ENCODE measurements at places on chromosomes 2 and 18. TPM values are rescaled to one million over a fixed set of nuclear protein-coding genes. Genes with fewer than 3 reads are reported as not detected.

DNA sequence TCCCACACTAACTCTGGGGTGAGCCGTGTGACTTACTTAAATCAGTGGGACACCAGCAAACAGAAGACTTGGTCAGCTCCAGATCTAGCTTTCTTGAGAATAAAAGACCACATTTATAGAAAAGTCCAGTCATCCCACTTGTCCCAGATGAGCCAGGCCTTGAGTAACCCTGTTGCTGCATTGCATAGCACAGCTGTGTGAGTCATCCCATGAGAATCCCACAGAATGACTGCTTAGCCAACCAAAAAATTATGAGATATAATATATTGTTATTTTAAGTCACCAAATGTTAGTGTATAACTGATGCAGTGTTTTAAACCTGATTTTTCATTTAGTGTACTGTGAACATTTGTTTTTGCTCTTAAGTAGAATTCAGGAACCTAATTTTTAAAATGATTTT, 94.2 kb upstream of the FSHR start:
- no peak for DNase-seq

GRCh38 chr2:151560289-151560688, 150.6 kb downstream of the RIF1 start:
- no peak for DNase-seq

DNA sequence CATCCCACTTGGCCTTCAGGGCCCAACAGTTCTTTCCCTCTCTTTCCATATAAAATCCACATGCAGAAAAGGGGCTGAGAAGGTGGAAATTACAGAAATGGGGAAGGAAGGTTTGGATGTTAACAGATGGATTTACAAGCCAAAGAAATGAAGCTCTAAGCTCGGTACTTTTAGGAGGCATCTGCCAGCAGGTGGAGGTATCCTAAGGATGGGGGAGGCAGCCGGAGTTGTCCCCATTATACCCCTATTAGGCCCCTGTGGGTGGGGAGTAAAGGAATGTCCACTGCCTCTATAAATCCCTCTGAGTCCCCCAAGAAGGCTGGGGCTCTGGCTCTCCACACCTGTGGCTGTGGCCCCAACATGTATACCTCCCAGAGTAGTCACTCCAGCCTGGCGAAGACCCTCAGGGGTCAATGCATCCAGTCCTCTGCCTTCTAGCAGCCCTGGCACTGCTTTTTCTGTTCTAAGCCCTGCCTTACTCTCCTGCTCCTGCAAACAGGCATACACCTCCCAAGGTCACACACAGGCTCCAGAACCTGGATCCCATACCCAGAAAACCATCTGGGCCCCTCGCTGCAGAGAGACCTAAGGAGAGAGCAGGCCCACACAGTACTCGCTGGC, 1.2 kb downstream of the FBXO41 start:
- no peak for DNase-seq

- DNase-seq: no peak
These were observed 127.4 kb downstream of the ARHGEF4 start for GRCh38 chr2:130963849-130964793.

DNA sequence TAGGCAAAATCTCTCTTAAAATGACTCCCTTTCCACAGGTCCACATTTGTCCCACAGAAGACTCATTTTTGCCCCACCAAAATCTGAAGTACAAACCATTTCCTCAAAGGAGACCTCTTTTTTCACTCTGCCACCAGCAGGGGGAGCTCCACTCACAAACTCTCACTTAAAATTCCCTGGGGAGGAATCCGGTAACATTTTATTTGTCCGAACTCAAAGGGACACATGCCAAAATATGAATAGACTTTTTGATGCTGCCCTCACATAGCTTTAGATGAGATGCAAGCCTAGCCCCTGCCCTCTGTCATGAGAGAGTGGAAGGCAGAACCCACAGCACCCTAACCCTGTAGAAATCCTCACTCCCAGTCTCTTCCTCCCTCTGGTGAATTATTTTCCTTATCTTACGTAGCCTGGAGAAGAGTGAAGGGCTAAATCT, 57.1 kb downstream of the RMDN2 start:
- DNase-seq: peak; percentile 67

- no peak for DNase-seq
These were observed 58.1 kb downstream of the CLASP1 start for GRCh38 chr2:121591199-121591598.

GRCh38 chr2:75558786-75559679, 1.7 kb downstream of the EVA1A start:
- no peak for DNase-seq

GRCh38 chr2:173940208-173941020, 24.8 kb downstream of the SP3 start:
- no peak for DNase-seq

DNA sequence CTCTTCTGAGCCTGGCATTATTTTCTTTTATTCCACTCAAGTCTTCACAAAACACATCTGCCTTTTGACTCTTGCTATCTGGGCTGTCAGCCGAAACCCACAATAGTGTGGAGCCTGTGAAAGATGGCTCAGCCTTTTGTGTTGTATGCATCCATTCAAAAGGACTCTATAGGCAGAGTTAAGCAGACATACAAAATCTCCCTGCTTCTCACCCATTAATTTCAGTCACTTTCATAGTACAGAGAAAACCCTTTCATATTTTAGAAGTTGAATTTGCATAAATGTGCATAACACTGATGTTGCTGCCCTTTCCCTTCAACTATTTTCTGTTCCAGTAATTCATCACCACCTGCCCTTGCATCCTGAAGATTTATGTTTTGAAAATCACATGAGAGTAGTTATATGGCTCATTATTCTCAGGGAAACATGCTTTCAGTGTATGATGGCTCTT, 154.6 kb downstream of the EVA1A start:
- no peak for DNase-seq

DNA sequence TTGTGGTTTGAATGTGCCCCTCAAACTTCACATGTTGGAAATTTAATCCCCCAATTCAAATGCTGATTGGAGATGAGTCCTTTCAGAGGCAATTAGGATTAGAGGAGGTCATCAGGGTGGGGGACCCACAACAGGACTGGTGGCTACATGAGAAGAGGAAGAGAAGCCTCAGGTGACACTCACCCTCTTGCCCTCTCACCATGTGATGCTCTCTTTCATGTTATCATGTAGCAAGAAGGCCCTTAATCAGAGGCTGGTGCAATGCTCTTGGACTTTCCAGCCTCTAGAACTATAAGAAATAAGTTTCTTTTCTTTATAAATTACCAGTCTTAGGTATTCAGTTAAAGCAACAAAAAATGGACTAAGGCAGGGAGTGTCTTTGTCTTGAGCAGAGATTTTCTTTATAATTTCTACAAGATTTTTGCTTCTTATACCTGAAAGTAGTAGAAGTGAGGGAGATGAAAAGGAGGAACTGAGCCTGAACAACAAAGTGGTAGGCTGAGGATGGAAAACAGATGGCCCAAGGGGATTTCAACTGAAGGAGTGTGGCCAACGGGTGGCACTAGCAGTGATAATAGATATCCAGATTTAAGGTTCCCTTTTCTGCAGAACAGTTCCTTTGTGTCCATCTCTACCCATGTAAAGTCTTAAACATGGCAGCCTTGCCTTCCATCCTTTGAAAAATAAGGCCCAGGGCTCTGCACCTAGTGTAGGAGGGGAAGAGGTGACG, 49.2 kb upstream of the TGIF1 start:
- no peak for DNase-seq

- no peak for DNase-seq
These were observed 71.7 kb downstream of the IKZF2 start for GRCh38 chr2:213079756-213080155.

DNA sequence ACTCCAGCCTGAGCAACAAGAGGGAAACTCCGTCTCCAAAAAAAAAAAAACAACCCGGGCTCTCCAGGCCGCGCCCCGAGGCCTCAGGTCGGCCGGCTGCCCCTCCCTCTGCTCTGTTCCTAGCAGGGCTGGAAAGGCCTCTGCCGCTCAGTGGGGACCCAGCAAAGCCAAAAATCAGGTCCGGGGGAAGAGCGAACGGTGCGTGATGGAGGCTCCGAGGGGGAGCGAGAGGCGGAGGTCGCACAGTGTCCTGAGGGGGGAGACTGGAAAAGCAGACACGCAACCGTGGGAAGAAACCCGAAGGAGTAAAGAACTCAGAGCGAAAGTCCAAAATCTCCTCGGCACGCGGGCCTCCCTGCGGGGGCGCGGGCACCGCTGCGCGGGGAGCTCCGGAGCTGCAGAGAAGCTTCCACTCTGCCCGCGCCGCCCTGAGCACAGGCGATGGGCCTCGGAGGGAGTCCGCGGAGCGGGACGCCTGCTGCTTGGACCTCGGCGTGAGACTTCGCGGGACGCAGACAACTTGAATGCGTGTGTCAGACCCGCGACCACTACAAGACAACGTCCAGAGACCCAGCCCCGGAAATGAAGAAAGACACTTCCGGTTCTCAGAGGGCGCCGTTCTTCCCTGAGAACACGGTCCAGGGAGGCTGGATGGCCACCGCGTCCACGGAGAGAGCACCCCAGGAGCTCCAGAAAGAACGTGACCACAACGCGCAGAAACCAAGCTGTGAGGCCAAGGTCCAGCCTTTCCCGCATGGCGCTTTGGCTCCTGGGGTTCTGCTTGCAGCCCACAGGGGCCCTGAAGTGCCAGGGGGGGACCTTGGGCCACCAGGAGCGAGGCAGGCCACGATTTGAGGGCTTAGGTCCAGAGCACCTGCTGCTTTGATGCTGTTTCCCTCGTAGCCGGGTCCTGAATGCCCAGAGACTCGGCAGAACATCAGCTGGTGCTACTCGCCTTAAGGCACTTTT, 219.8 kb downstream of the DPP10 start:
- DNase-seq: peak; percentile 33

DNA sequence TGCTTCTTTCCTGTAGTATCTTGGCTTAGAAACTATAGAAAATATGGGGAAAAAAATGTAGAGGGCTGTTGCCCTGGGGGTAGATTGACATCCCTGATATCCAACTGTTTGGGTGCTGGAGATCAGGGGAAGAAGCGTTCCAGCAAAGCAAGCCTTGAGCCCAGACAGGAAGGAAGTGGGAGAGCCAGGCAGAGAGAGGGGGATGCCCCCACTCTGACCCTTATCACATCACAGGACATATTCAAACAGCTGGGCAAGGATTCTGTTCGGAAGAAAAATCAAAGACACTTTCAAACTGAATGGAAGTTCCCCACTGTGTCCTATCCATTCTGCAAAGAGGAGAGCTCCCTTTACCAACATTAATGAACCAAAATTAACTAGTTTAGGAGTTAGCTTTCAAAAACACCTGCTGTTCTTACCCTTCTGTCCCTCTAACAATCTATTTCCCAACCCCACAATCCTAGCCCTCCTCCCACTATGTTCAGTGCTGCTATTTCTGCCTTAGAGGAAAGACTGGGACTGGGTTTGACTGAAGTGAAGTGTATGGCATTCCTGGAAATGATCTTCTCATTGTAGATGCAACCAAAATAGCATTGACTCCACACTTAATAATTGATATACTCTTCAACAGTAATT, 16.9 kb upstream of the KCNG3 start:
- no peak for DNase-seq

DNA sequence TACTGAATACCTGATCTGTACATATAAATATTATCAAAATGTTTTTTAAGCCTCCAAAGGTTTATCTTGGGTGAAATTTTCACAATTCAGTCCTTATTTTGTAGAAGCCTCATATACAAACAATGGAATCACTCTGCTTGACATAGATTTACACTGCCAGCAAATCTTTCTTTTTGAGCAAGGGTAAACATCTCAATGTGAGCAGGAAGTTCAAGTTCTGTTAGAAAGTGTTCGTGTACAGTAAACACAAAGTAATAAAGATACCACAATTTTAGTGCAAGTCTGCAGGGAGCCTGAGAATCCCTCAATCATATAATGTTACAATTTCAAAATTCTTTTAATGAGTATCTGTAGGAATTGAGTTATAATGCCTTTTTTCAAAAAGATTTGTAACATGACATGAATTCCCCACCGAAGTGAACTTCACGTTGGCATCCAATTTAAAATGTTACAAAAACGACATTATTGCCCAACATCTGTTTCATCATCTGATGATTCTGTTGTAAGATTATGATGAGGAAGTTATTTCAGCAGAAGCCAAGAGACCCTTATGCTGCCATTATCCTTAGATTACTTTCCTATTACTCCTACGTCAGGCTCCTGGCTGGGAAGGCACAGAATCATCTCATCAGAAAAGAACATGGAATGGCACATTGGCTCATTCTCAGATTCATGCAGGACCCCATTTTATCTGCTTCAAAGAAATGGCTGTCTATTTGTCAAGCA, 283.9 kb upstream of the ACVR2A start:
- no peak for DNase-seq

DNA sequence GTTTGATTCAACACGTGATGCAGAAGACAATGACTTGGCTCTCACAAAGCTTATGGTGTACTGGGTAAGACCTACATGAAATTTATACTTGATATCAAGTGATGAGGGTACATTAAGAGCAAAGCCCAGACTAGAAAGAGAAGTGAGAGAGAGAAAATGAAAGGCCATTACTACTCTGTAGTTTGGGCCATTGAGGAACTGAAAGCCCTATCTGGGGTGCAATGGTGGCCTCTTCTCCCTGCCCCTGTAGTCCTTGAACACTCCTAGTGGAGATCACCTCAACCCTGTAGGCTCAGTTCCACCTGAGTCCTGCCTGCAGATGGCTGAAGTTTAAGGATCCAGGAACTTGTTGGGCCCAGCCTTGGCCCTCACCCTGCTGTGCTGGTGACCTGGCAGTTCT, 569.8 kb upstream of the MEX3C start:
- no peak for DNase-seq

DNA sequence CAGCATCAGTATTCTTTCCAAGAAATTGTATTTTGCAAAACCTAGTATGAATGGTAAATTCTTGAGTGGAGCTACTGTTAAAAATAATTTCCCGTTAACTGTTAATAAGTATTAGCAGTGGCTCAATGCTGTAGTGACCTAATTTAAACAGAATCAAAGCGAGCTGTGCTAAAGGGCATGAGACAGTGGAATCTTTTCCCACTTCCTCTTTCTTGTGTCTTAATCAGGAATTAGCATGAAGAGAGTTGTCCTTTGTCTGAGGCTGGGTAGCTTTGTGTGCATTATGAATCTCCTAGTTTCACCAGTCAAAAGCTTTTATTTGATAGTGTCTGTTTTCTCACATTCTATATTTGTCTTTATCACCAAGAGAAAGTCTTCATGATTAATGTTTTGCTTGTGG, 298.8 kb upstream of the GCFC2 start:
- DNase-seq: no peak

- no peak for DNase-seq
These were observed 40.3 kb downstream of the INPP5D start for GRCh38 chr2:233100192-233100998.

DSG2 gene
- polyA plus RNA-seq: 0.74 TPM

RNF125 gene
- polyA plus RNA-seq: 1.8 TPM

ICA1L gene
- polyA plus RNA-seq: 15.6 TPM

RUFY4 gene
- polyA plus RNA-seq: 0.97 TPM
